ENCODE measurements at places on chromosomes 4 and X. TPM values are rescaled to one million over a fixed set of nuclear protein-coding genes. Genes with fewer than 3 reads are reported as not detected.

DNA sequence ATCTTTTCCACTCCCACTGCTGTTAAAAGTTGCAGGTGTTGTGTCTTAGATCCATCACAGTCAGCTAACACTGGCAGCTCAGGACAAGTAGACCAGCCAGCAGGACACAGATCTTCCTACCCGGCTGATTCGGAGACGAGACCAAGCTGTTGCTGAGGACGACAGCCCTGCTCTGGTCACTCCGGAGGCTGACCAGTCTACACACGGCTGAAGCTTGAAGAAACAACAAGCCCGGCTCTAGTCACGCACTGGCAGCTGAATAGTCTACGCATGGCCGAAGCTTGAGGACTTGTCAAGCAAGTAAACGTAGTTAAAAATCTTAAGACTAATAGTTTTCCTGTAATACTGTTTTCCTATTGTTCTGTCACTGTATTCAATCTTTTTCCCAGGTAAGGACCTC lies 1.8 kb downstream of the ACOX3 start:
- no peak for DNase-seq

- peak; percentile 28 for DNase-seq
Measured at GRCh38 chr4:4693258-4693657, 151.4 kb upstream of the STX18 start.

- no peak for DNase-seq
Measured at GRCh38 chr4:44025376-44026020, 423.1 kb downstream of the KCTD8 start.

GRCh38 chr4:118171381-118171780 lies 137.1 kb downstream of the NDST3 start:
- DNase-seq, result no peak

MAGED1 gene
- total RNA-seq, result 11.6 TPM

TMPRSS11E gene
- 9.2 TPM for total RNA-seq

- no peak for DNase-seq
Measured at GRCh38 chr4:26985873-26986272, 125.2 kb downstream of the STIM2 start.

DNA sequence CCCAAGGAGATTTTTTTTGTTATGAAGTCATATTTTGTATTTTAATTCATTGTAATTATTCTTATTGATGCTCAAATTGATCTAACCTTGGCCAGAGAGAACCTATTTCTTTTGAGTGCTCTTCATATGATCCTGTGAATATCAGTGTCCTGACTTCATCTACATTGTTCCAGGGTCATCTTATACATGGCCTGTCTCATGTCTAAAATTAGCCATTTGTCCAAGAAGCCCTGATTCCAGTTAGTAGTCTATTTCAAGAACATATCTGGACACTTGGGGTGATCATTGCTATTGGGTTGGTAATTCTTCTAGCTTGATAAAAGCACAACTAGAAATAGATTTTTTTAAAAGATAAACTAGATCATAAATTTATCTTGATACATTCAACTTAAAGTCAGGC lies 266.2 kb downstream of the SPRY1 start:
- DNase-seq, result no peak

GRCh38 chrX:27728291-27728690 lies 79.5 kb upstream of the MAGEB10 start:
- DNase-seq, result peak; percentile 52

GRCh38 chr4:153816542-153816941 lies 27.7 kb upstream of the SFRP2 start:
- no peak for DNase-seq

DNA sequence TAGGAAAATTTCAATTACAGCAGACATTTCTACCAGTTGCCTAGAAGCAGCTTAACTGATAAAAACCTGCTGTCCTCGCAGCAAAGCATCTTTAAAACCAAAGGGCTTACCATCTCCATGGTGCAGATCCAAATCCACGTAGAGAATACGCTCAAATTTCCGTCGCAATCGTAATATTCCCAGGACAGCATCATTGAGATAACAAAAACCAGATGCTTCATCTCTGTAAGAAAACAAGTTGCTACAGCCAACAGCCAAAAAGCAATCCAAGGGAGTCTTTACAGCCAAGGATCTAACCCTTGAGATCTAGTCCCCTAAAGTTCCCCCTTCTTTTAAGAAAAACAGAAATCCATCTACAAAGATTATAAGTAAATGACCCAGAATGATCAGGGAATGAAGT lies 77.6 kb downstream of the HDAC8 start:
- no peak for DNase-seq

DNA sequence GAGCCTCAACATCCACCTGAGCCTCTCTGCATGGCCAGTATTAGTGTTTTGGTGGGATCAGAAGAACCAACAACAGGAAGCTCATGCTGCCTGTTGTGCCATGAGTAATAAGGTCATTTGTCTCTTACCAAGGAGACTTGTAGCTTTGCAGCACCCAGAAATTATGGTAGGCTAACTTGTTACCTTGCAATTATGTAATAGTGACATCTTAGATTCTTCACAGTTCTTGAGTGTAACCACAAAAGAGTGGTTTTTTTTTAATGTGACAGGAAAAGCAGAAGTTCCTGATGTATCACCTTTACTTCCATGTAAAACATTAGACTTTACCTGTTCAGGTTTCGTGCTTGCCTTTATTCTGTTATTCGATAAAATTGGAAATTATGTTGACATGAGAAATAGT lies 263.9 kb upstream of the CXXC4 start:
- no peak for DNase-seq

DNA sequence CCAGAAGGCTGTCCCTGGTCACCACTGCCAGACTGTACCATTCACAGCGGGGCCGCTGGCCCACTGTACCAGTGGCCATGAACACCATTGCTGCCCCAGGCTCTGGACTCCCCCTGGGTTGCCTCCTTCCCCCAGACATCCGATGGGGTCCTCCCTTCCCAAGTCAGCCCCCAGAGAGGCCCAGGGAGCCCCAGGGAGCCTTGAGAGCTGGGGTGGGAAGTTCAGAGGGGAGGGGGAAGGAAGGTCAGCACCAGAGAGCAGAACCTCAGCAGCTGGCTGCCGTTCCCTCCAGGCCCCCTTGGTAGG lies 441 bp upstream of the ARHGAP4 start:
- DNase-seq, result no peak
